ENCODE measurements at places on chromosomes 2 and 18. TPM values are rescaled to one million over a fixed set of nuclear protein-coding genes. Genes with fewer than 3 reads are reported as not detected.
A peak's percentile ranks its signal among the peaks of the same experiment; 100 is the strongest.

- no peaks in the 10 kb centered on the region for H3K27me3 ChIP-seq
- no peak overlapping the region for H3K4me3 ChIP-seq
- no peak for DNase-seq
- H3K27ac ChIP-seq, result no peak overlapping the region
- no peaks in the 10 kb centered on the region for H3K4me1 ChIP-seq
Observed at GRCh38 chr2:80926168-80926567, 621.6 kb upstream of the LRRTM1 start.

DNA sequence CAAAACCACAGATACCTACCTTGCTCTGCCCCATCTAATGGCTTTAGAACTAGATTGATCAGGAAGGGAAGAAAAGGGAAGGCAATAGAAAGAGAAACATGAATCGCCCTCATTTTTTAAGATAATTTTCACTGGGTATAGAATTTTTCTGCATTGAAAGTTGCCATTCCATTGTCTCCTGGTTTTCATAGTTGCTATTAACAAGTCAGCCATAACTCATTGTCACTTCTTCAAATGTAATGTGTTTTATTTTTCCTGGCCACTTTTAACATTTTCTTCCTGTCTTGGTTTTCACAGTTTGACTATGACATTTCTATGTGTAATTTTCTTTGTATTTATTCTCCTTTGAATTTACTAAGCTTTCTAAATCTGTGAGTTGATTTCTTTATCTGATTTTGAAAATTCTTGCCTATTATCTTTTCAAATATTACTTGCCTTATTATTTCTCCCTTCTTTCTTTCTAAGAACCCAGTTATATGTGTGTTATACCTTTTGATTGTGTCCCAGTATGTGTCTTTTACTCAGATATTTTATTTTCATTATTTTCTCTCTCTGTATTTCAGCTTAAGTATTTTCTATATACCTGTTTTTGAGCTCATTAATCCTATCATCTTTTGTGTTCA is 85.5 kb upstream of the GLI2 start:
- H3K36me3 ChIP-seq, result no peaks in the 10 kb centered on the region
- no peak overlapping the region for H3K27ac ChIP-seq
- H3K4me3 ChIP-seq, result no peak overlapping the region
- H3K27me3 ChIP-seq, result no peaks in the 10 kb centered on the region
- DNase-seq, result no peak
- H3K4me1 ChIP-seq, result peaks cover 11% of the 10 kb centered on the region

Gene COL4A4
- 0.36 TPM for total RNA-seq

DNA sequence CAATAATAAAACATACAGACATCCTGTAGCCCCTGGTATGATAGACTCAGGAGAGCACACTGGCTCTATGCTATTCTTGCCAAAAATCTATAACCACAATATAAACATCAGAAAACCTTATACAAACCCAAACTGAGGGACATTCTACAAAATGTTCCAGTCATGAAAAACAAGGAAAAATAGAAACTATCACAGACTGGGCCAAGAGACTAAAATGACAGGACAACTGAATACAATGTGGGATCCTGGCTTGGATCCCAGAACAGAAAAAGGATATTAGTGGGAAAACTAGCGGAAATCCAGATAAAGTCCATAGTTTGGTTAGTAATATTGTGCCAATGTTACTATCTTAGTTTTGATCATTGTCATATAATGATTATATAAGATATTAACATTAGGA is 29.6 kb upstream of the EPAS1 start:
- H3K36me3 ChIP-seq, result no peaks in the 10 kb centered on the region
- H3K27ac ChIP-seq, result no peak overlapping the region
- no peak for DNase-seq

Gene ABCG8
- total RNA-seq, result not detected

Gene CXCR1
- not detected for total RNA-seq

DNA sequence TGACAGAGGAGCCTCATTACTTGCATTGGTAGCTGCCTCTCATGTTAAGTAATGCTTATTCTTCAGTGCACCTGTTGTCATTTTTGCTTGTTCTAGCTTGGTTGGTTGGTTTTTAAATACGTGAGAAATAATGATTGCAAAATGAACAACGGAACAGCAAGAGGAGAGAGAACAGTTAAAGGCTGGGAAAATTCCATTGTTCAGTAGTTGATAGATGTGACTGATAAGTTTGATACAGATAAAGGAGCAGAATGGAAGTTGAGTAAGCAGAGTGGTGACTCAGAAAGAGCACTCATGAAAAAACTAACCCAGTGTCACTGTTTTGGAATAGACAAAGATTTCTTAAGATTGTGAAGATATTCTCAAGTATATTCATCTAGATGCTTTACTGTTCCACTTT is 50.5 kb downstream of the MTA3 start:
- peak overlapping the region; percentile 70 for H3K27ac ChIP-seq
- DNase-seq, result peak; percentile 91
- H3K4me3 ChIP-seq, result no peak overlapping the region
- H3K27me3 ChIP-seq, result no peaks in the 10 kb centered on the region
- no peaks in the 10 kb centered on the region for H3K36me3 ChIP-seq
- peaks cover 21% of the 10 kb centered on the region for H3K4me1 ChIP-seq

Gene PJVK
- 2.5 TPM for total RNA-seq

DNA sequence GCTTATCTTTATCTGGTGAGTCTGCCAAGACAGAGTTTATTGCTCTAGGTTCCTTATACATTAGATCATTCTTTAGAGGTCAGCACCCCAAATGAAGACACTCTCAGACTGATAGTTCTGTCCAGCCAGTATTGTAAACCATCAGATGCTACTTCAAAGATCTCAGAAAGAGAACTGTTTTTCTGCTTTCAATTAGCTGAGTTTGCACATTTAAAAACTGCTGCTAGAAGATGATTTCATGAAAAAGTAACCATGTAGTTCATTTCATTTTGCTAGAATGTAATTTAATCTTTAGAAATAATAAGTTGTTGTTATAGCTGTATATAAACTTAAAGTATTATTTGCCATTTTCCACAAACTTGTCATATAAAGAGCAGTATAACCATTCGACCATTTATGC is 344.5 kb upstream of the ATP5MC3 start:
- H3K4me3 ChIP-seq, result no peak overlapping the region
- no peaks in the 10 kb centered on the region for H3K36me3 ChIP-seq
- H3K27ac ChIP-seq, result no peak overlapping the region
- H3K4me1 ChIP-seq, result no peaks in the 10 kb centered on the region
- no peaks in the 10 kb centered on the region for H3K27me3 ChIP-seq

DNA sequence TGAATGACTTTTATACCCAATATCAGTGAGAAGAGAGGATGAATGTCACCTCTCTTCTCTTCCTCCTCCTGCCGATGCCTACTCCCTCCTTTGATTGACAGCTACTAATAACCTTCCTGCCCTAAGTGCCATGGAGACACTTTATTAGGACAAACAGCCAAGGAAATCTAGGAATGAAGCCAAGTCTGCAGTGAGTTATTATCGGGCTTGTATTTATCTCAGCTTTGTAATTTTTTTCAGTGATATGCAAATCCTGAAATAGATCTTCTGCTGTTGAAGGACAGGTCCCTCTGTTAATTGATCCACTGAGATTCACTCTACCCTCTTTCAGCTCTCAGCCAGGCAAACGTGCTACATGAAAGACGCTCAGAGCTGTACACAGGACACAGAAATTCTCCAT is 686.7 kb downstream of the TMEM182 start:
- no peaks in the 10 kb centered on the region for H3K27me3 ChIP-seq
- H3K36me3 ChIP-seq, result no peaks in the 10 kb centered on the region
- H3K4me1 ChIP-seq, result no peaks in the 10 kb centered on the region

Gene ALLC
- not detected for total RNA-seq

Gene PARD3B
- total RNA-seq, result 22.4 TPM

- peak overlapping the region; percentile 51 for H3K27ac ChIP-seq
- peak overlapping the region; percentile 66 for H3K4me3 ChIP-seq
- H3K36me3 ChIP-seq, result no peaks in the 10 kb centered on the region
Observed at GRCh38 chr2:241009601-241010530, 11.4 kb downstream of the SNED1 start.

Gene FAP
- total RNA-seq, result 582 TPM

DNA sequence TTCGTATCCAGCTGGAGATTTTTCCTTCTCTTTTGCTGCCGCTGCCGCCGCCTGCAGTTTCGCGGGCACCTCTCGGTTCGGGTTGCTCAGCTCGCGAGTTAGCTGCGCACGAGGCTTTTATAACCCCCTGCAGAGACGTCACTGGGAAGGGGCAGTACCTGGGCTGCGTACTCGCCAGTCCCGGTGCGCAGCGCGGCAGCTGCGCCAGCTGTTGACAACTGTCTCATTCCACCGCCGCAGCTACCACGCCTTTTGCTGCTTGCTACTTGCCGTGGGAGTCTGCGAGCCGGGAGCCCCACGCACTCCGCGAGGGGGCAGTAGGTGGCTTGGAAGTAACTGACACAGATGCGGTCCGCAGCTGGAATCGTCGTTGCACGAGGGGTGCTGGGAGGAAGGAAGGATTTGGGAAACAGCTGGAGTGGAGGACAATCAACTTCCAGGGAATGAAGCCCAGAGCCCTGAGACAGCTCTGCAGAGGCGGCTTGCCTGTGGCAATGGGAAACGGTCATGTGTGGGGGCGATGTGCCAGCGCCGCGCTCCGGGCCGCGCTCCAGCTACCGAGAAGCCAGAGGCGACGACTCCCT is at the start of gene TACR1:
Gene TACR1 (minus strand): TSS at position 93 of the 584 bp plus-strand sequence. CDS start 586 bp downstream, outside the sequence.
- H3K36me3 ChIP-seq, result no peaks in the 10 kb centered on the region
- no peak within 1 kb of the TSS for H3K27ac ChIP-seq
- H3K27me3 ChIP-seq, result peaks cover 54% of the 10 kb centered on the region
- H3K4me3 ChIP-seq, result peak within 1 kb of the TSS; percentile 69

- DNase-seq, result no peak
- H3K27ac ChIP-seq, result peak overlapping the region; percentile 83
- peak overlapping the region; percentile 99 for H3K4me3 ChIP-seq
- H3K27me3 ChIP-seq, result no peaks in the 10 kb centered on the region
- H3K36me3 ChIP-seq, result peaks cover 19% of the 10 kb centered on the region
Observed at GRCh38 chr2:159711562-159712142, 654 bp upstream of the MARCHF7 start.

Gene CUL3
- 59.5 TPM for total RNA-seq

GRCh38 chr18:23528580-23529472 is 25.5 kb downstream of the RMC1 start:
- no peak overlapping the region for H3K4me3 ChIP-seq
- no peaks in the 10 kb centered on the region for H3K27me3 ChIP-seq
- H3K27ac ChIP-seq, result peak overlapping the region; percentile 71
- H3K36me3 ChIP-seq, result peaks cover 80% of the 10 kb centered on the region

Gene INPP5D
- total RNA-seq, result under 0.01 TPM

DNA sequence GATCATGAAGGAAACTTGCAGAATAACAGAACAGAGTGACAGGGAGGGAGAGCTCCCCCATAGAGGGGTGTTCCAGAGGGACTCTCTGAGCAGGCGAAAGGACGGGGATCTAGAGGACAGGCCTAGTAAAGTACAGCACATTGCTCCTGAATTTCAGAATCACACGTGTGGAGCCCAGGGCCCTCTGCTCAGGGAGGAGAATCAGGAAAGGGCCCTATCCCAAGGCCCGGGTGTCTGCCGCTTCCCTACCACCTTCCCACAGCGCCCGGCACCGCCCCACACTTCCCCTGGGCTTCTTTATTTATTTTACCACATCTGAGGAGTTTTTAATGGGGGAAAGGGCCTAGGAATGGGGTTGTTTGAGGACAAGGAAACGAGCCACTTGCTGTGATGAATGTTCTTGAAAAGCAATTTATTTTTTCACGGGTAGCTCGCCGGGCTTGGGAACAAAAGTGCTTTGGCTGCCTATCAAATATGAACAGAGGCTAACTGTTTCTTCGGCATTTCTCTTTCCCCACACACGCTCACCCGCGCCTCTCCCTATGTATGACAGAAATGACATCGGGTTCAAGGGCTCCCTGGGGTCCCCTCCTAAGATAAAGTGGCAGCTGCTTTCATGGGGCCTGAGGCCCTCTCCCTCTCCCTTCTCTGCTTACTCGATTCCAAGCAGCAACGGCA is 79.3 kb upstream of the GLI2 start:
- no peak overlapping the region for H3K27ac ChIP-seq
- no peaks in the 10 kb centered on the region for H3K36me3 ChIP-seq
- H3K4me3 ChIP-seq, result no peak overlapping the region
- peaks cover 10% of the 10 kb centered on the region for H3K4me1 ChIP-seq
- H3K27me3 ChIP-seq, result no peaks in the 10 kb centered on the region
- no peak for DNase-seq

Gene REG3G
- not detected for total RNA-seq

Gene PSD4
- total RNA-seq, result 1.8 TPM

Gene TCF23
- not detected for total RNA-seq

Gene FAM228B
- 13.8 TPM for total RNA-seq

DNA sequence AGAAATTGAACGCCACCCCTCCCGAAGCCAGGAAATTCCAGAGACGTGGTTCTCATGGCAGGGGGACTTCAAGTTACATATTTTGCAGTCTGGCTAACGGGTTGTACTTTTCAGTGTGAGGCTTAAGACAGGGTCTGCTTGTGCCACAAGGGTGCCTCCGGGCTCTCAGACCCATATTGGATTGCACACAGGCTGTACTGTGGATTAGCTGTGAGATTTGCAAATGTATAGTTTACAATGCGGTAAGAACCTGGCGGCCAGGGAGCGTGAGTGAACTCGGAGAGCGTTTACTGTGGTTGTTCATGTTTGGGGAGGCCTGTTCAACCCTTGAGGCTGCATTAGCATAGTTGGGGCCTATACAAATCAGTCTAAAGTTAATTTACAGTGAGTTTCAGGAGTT is 143.9 kb upstream of the SIX2 start:
- DNase-seq, result no peak
- H3K4me3 ChIP-seq, result no peak overlapping the region
- H3K27ac ChIP-seq, result no peak overlapping the region
- no peaks in the 10 kb centered on the region for H3K36me3 ChIP-seq
- H3K27me3 ChIP-seq, result no peaks in the 10 kb centered on the region
- H3K4me1 ChIP-seq, result no peaks in the 10 kb centered on the region

Gene C2orf78
- total RNA-seq, result not detected

GRCh38 chr2:154455866-154456265 is 242.6 kb upstream of the KCNJ3 start:
- no peaks in the 10 kb centered on the region for H3K4me1 ChIP-seq
- no peak for DNase-seq
- H3K27me3 ChIP-seq, result no peaks in the 10 kb centered on the region
- H3K4me3 ChIP-seq, result peak overlapping the region; percentile 52

Gene ANKRD29
- total RNA-seq, result 20.9 TPM

Gene COL6A3
- 4,247 TPM for total RNA-seq

Gene OSR1
- total RNA-seq, result 15.2 TPM

Gene PLGLB1
- 2.9 TPM for total RNA-seq

Gene NFATC1
- 6.2 TPM for total RNA-seq

Gene ACOXL
- total RNA-seq, result not detected

DNA sequence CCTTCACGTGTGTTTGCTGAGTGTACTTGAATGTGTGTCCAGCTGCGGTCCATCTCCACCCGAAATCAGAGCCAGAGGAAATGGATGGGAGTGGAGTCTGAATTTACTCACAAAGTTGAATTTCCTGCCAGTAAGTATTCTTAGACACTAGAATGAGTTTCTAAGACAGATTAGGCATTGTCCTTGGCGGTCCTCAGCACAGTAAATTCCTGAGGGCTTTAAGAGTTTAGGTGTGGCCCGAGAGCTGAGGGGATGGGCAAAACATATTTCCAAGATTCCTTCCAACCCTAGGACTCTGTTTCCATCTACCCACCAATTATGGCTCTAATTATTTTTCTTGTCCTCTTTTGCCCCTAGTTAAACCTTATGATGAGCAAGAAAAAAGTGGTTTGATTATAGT is 90.3 kb upstream of the PHLPP1 start:
- peaks cover 7% of the 10 kb centered on the region for H3K27me3 ChIP-seq
- DNase-seq, result no peak
- H3K4me1 ChIP-seq, result no peaks in the 10 kb centered on the region
- H3K27ac ChIP-seq, result no peak overlapping the region
- H3K4me3 ChIP-seq, result no peak overlapping the region
- H3K36me3 ChIP-seq, result no peaks in the 10 kb centered on the region

All from osteoblast (primary cell).